Neural progenitor cell (in vitro differentiated cells): ENCODE measurements at places on chromosomes 16 and 17.

DNA sequence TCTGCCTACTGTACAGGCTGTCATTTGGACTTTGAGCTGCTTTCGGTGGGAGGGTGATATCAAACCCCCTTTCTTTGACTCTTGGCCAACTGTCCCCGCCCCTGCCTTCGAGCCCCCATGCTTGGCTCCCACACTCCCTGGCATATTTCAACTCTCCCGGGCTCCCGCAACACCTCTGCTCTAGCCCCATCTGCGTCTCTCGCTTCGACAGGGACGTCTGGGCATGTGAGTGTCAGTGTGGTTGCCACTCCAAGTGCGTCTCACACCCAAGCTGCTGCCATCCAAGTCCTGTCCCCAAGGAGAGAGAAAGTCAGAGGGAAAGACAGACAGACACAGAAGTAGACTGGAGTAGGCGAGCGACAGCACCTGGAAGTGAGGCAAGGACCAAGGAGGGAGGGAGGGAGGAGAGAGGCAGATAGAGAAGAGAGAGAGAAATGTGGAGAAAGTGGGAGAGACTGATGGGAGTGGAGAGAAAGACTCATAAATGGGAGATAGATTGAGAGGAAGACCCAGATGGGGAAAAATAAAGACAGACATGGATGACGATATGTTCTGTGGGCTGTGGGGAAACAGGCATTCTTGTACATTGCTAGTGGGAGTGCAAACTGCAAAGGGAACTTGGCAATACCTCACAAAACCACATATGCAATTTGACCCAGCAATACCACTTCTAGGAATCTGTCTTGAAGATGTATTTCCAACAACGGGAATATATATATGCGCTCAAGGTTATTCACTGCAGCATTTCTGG, 11.8 kb downstream of the STARD3 start:
- no peak for DNase-seq

DNA sequence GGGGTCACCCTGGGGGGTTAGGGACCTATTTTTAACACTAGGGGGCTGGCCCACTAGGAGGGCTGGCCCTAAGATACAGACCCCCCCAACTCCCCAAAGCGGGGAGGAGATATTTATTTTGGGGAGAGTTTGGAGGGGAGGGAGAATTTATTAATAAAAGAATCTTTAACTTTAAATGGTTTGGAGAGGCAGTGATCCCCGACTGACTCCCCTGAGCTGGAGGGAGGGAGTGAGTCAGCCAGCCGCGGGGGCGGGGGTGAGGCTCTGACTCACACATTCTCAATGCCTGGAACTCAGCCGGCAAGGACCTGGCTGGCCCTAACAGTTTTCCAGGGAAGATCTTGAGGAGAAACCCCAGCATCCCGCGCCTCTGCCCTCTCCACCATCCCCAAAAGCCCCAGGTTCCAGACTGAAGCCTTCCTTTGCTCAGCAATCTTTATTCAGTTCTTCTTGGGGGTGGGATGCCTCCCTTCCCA, 1.5 kb downstream of the HCFC1R1 start:
- peak; percentile 81 for DNase-seq

DNA sequence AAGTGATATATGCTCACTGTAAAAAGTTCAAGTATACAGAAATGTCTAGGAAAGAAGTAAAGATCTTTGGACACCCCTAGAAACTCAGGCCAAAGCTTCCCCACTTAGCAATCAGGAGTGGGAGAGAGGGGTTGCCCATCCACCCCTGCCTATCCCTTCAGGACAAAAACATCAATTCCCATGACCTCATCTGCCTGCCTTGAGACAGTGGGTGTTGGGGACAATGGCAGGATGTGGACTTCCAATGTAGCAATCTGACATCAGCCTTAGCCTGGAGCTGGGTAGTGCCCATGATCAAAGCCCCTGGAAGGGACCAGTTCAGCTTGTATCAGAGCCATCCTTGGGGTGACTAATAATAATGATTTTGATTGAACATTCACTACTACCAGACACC, 18.1 kb downstream of the ITPRIPL2 start:
- DNase-seq = no peak

DNA sequence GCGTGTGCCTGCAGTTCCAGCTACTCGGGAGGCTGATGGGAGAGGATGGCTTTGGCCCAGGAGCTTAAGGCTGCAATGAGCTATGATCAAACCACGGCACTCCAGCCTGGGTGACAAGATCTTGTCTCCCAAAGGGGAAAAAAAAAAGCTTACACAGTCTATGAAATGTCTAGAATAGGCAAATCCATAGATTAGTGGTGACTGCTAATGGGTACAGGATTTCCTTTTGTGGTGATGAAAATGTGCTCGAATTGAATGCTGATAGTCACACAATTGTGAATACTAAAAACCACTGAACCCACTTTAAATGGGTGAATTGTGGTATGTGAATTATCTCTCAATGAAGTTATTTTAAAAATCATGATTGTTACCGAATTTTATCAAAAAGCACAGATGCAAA, 14.9 kb downstream of the USP7 start:
- no peak for DNase-seq
